ENCODE measurements at places on chromosomes 3 and 15.

GRCh38 chr3:72613871-72614270, 234.4 kb downstream of the SHQ1 start:
- no peak for DNase-seq

DNA sequence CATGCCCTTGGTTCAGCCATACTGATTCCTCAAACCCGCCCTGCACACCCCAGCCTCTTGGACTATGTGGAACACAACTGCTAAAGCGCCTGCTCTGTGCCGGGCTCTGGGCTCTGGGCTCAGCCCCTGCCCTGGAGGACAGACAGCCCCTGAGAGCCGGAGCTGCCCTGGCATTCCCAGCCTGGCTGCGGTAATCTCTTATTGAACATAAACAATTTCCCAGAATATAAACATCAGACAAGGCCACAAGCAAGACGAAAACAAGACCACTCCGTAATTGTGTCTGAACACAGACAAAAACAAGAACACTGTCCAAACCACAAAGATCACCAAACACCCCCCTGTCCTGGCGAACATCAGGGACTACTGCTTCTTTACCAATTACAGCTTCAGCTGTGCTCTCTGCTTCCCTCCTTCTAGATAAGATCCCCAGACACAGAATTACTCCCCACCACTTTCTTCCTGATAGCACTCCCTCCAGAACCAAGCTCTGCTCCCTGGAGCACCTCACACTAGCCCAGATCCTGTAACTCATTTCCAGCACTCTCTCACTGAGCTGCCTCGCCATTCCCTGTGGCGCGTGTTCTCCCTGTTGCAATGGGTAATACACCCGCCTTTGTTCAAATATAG, 57.1 kb upstream of the TLE3 start:
- DNase-seq: no peak

- DNase-seq: no peak
These were observed 9.6 kb upstream of the AADAC start for GRCh38 chr3:151804267-151804666.

DNA sequence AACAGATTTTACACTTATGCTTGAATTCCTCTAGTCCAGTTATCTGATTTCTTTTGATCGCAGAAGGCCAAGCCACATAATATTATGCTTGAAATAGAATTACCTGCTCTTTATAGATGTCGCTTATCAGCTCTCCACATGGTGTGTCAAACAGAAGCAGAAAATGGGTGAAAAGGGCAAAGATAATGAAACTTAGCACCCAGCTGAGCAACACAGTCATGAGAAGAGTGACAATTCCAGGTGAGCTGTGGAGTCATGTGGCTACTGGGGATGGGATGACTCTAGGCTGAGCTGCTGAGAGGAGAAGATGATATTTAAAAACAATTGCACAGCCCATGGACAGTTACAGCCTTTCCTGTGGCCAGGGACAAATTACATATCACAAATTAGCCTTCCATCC, 398.7 kb upstream of the PDZRN3 start:
- no peak for DNase-seq

GRCh38 chr3:46087871-46088270, 60.6 kb upstream of the XCR1 start:
- DNase-seq: no peak
